ENCODE measurements at places on chromosomes 1 and 21. TPM values are rescaled to one million over a fixed set of nuclear protein-coding genes. Genes with fewer than 3 reads are reported as not detected.

DNA sequence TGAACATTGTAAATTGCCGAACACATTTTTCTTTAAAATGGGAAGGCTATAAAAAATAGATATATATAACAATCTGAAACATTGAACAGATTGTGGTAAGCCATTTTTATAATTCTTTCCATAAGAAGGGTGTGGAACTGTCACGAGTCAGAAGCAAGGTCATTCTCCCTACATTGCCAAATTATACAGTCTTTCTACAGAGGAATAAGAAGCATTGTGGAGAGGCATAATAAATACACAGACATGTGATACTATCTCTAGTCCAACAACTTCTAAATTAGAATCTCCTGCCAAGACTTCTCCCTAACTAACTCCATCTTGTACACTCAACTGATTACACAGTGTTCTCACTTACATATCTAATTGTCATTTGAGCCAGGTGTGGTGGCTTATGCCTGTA lies 227.9 kb downstream of the CENPF start:
- no peaks in the 10 kb centered on the region for H3K36me3 ChIP-seq
- H3K4me1 ChIP-seq = no peaks in the 10 kb centered on the region
- no peak for DNase-seq

DNA sequence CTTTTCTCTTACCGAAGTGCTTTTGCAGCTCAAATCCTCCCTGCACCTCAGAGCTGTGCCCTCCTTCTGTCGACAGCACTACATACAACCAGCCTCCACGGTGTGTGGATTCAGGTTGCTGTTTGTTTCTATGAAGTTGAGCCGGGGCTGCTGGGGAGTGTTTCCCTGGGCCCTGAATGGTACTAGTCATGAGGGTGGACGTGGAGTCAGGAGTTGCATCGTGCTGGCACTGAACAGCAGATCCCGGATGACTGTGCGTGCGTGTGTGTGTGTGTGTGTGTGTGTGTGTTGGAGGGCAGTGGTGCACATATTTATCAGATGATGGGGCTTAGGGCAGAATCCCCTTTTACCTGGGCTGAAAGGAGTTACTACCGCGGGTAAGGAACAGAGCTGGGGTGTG lies 47.0 kb downstream of the ACTL8 start:
- DNase-seq = no peak
- no peaks in the 10 kb centered on the region for H3K4me1 ChIP-seq
- H3K27ac ChIP-seq = no peak overlapping the region
- H3K4me3 ChIP-seq = no peak overlapping the region
- H3K36me3 ChIP-seq = no peaks in the 10 kb centered on the region

DNA sequence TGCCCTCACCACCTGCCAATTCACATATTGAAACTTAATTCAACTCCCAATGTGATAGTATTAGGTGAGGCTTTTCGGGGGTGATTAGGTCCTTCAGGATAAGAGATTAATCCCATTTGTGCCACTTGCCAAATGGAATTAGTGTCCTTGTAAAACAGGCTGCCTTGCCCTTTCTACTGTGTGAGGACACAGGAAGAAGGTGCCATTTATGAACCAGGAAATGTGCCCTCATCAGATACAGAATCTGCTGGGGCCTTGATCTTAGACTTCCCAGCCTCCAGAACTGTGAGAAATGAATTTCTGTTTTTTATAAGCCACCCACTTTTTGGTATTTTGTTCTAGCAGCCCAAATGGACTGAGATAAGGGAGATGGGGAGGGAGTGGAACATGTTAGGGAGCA lies 39.1 kb upstream of the AGL start:
- no peaks in the 10 kb centered on the region for H3K27me3 ChIP-seq
- H3K36me3 ChIP-seq = no peaks in the 10 kb centered on the region

- no peak for DNase-seq
- H3K27ac ChIP-seq = no peak overlapping the region
- no peaks in the 10 kb centered on the region for H3K4me1 ChIP-seq
- H3K36me3 ChIP-seq = no peaks in the 10 kb centered on the region
- H3K27me3 ChIP-seq = no peaks in the 10 kb centered on the region
These were observed 47.1 kb upstream of the INSL5 start for GRCh38 chr1:66848193-66848592.

DNA sequence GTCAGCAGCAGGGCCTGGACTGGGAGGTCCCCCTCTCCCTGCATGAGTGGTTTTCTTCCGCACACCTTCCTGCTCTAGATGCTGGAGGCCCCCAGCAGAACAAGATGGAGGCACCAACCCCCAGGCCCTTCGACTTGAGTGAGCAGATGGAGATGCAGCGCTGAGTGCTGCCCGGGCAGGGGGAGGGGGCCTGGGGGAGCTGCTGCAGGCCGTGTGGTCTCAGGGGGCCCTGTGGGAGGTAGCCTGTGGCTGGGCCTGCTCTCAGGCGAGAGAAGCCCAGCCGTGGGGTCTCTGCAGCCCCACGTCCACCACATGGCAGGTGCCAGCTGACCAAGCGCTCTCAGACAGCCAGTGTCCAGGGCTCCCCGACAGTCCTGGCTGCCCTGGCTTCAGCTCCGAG lies 1.2 kb upstream of the FAAP20 start:
- H3K4me1 ChIP-seq = peaks cover 10% of the 10 kb centered on the region
- H3K27me3 ChIP-seq = no peaks in the 10 kb centered on the region
- no peak overlapping the region for H3K4me3 ChIP-seq

- no peaks in the 10 kb centered on the region for H3K36me3 ChIP-seq
- no peak overlapping the region for H3K4me3 ChIP-seq
- H3K27me3 ChIP-seq = no peaks in the 10 kb centered on the region
- DNase-seq = no peak
These were observed 316.5 kb downstream of the PBX1 start for GRCh38 chr1:164875518-164875917.

GRCh38 chr1:111241797-111242196 lies 14.3 kb downstream of the CHI3L2 start:
- no peaks in the 10 kb centered on the region for H3K27me3 ChIP-seq
- H3K27ac ChIP-seq = no peak overlapping the region
- no peaks in the 10 kb centered on the region for H3K4me1 ChIP-seq

DNA sequence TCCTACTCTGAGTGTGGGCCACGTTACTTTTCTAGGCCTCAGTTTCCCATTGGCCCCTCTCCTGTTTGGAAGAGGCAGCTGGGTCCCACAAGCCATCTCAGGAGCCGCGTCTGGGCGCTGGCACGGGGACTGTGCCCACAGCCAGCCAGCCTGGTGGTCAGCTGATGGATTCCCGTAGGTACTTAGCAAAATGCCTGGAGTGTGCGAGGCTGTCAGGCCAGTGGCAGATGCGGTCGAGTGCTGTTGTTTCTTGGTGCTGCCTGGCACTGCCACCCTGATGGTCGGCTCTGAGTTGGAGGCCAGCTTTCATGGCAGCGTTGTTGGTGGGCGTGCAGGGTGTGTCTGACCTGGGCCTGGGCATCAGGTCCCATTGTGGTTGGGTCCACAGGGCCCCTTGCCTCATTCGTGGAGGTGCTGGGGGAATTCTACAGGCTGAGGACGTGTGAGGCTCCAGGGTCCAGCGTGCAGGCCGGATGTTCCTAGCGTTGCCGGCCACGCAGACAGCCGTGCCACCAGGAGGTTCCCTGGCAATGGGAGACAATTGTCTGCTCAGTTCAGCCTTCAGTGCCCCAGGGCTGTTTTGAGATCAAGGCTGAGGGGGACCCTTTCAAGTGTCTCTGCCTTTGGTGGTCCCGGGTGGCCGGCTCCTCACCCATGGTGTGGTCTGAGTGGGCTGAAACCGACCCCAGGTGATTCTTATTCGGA lies 20.9 kb downstream of the SKI start:
- DNase-seq = no peak
- H3K4me1 ChIP-seq = no peaks in the 10 kb centered on the region
- H3K4me3 ChIP-seq = peak overlapping the region; percentile 59
- H3K36me3 ChIP-seq = no peaks in the 10 kb centered on the region
- H3K27me3 ChIP-seq = no peaks in the 10 kb centered on the region

DNA sequence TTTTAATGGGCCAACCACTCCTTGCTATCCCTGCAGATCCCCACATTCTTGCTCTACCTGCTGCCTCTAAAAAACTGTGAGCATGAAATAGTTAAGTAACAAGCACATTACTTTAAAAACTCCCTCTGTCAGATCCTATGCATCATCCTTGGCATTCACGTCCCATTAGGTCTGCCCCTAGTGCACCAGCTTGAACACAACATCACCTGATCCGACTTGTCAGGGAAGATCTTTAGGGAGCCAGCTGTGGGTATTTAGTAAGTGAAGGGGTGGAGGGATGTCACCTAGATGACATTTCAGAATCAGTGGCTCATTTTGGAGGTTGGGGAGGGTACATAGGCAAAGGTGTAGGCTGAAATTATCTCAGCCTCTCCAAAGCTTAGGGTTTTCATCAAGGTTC lies 33.5 kb downstream of the RXRG start:
- H3K4me1 ChIP-seq = no peaks in the 10 kb centered on the region
- H3K4me3 ChIP-seq = no peak overlapping the region
- no peak overlapping the region for H3K27ac ChIP-seq
- no peaks in the 10 kb centered on the region for H3K27me3 ChIP-seq
- H3K36me3 ChIP-seq = no peaks in the 10 kb centered on the region
- no peak for DNase-seq

- no peak overlapping the region for H3K27ac ChIP-seq
- H3K36me3 ChIP-seq = no peaks in the 10 kb centered on the region
- no peak for DNase-seq
- no peaks in the 10 kb centered on the region for H3K4me1 ChIP-seq
- H3K27me3 ChIP-seq = no peaks in the 10 kb centered on the region
These were observed 58.5 kb upstream of the ASB17 start for GRCh38 chr1:75990686-75991085.

DNA sequence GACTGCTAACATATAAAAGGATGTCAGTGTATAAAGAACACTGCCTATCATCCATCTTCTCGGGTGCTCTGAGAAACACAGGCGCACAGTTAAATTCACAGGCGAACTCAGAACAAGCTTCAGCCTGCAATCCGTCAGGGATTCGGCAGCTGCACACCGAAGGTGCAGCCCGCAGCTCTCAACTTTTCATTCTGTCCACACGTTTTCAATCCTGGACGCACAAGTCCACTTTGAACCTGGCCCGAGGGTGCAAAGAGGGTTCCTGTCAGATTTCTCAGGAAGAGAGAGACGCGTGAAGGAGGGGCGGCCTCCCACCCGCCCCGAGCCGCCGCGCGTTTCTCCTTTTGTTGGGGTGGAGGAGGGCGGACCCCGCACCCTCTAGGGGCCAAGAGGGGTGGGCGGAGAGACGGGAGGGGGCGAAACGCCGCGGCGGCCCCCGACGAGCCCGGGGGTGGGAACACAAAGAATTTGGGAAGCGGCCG lies 724 bp downstream of the DOCK7 start:
- no peaks in the 10 kb centered on the region for H3K27me3 ChIP-seq
- H3K4me3 ChIP-seq = peak overlapping the region; percentile 83
- H3K4me1 ChIP-seq = peaks cover 43% of the 10 kb centered on the region
- peak overlapping the region; percentile 77 for H3K27ac ChIP-seq
- no peaks in the 10 kb centered on the region for H3K36me3 ChIP-seq
- DNase-seq = no peak

GRCh38 chr1:21312407-21312992 lies 22.2 kb upstream of the ECE1 start:
- peaks cover 6% of the 10 kb centered on the region for H3K4me1 ChIP-seq
- no peak overlapping the region for H3K27ac ChIP-seq
- H3K4me3 ChIP-seq = no peak overlapping the region
- DNase-seq = no peak
- no peaks in the 10 kb centered on the region for H3K27me3 ChIP-seq

- no peak overlapping the region for H3K27ac ChIP-seq
- H3K36me3 ChIP-seq = no peaks in the 10 kb centered on the region
- no peak overlapping the region for H3K4me3 ChIP-seq
- no peaks in the 10 kb centered on the region for H3K4me1 ChIP-seq
- H3K27me3 ChIP-seq = no peaks in the 10 kb centered on the region
These were observed 57.6 kb upstream of the JUN start for GRCh38 chr1:58841455-58841854.

DNA sequence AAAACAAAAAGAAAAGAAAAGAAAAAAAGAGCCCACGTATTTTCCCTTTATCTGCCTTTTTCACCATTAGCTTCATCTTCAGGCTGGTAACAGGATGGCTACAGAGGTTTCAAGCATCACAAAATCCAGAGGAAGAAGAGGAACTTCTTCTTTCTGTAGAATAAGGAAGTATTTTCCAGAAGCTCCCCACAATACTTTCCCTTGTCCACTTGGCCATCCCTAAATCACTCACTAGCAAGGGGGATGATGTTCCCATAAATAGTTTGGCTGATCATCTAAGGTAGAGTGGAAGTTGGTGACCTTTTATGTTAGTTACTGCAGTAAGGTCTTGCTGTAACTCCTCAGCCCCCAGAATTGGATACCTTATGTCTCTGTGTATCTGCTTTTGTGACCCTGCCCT lies 45.1 kb upstream of the RNF11 start:
- no peaks in the 10 kb centered on the region for H3K36me3 ChIP-seq
- no peak overlapping the region for H3K4me3 ChIP-seq
- H3K27ac ChIP-seq = no peak overlapping the region

GRCh38 chr1:6438047-6438525 lies 13.5 kb downstream of the ESPN start:
- H3K27me3 ChIP-seq = no peaks in the 10 kb centered on the region
- no peak overlapping the region for H3K27ac ChIP-seq
- no peak overlapping the region for H3K4me3 ChIP-seq

DNA sequence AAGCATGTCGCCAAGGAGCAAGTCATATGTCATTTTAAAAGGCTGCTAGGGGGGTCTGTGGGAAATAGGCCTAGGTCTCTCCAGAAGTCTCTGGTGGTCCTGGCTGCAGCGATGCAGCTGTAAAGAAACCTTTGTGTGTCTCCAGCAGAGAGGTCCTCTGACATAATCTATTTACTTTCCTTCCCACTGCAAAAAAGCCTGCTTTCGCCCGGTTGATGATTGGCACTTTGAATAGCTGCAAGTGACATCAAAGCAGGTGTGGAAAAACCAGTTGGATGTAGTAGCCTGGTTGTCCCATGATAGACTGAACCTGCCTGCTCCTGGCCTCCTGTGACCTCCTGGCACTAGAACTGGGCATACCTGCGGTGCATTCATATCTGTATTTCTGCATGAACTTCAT lies 13.8 kb downstream of the RASSF5 start:
- DNase-seq = no peak
- no peak overlapping the region for H3K27ac ChIP-seq
- no peaks in the 10 kb centered on the region for H3K4me1 ChIP-seq

GRCh38 chr1:8439015-8439702 lies 121.2 kb downstream of the SLC45A1 start:
- H3K27me3 ChIP-seq = no peaks in the 10 kb centered on the region
- H3K36me3 ChIP-seq = no peaks in the 10 kb centered on the region

GRCh38 chr1:42206164-42206563 lies 41.6 kb upstream of the GUCA2A start:
- no peak for DNase-seq
- H3K27ac ChIP-seq = no peak overlapping the region
- no peaks in the 10 kb centered on the region for H3K36me3 ChIP-seq
- H3K4me1 ChIP-seq = no peaks in the 10 kb centered on the region
- no peaks in the 10 kb centered on the region for H3K27me3 ChIP-seq

GRCh38 chr1:8733484-8733883 lies 84.0 kb downstream of the RERE start:
- H3K4me3 ChIP-seq = no peak overlapping the region
- H3K4me1 ChIP-seq = peaks cover 8% of the 10 kb centered on the region
- no peaks in the 10 kb centered on the region for H3K27me3 ChIP-seq
- H3K27ac ChIP-seq = no peak overlapping the region
- no peak for DNase-seq

THBS3 gene
- total RNA-seq = 8.8 TPM

TMEM53 gene
- 24.2 TPM for total RNA-seq

ODF2L gene
- 4.8 TPM for total RNA-seq

AADACL3 gene
- not detected for total RNA-seq

IFNLR1 gene
- 4.0 TPM for total RNA-seq

AMY1C gene
- total RNA-seq = not detected

EXTL1 gene
- total RNA-seq = not detected

PIGR gene
- total RNA-seq = 89.3 TPM

SPRR5 gene
- not detected for total RNA-seq

TAL1 gene
- 1.3 TPM for total RNA-seq

CRYAA gene
- total RNA-seq = 0.80 TPM

ELAPOR1 gene
- total RNA-seq = 0.16 TPM

LMOD1 gene
- 1.1 TPM for total RNA-seq

All from right lobe of liver (tissue), 6 donors.